ENCODE measurements at places on chromosomes 7 and 10. TPM values are rescaled to one million over a fixed set of nuclear protein-coding genes. Genes with fewer than 3 reads are reported as not detected.

The CALD1 gene
- total RNA-seq = 56.5 TPM

The CDHR3 gene
- 17.7 TPM for total RNA-seq

The MNX1 gene
- total RNA-seq = not detected

The SKAP2 gene
- total RNA-seq = 29.6 TPM

The TRIM50 gene
- total RNA-seq = not detected

Measured in dorsolateral prefrontal cortex (tissue), 122 donors.